ENCODE measurements at places on chromosomes 1 and 21. TPM values are rescaled to one million over a fixed set of nuclear protein-coding genes. Genes with fewer than 3 reads are reported as not detected.

Gene ACBD6
- total RNA-seq, result 50.7 TPM

Gene U2AF1
- 22.7 TPM for total RNA-seq

Gene FCRLA
- 0.67 TPM for total RNA-seq

Gene NTNG1
- total RNA-seq, result 1.2 TPM

Gene OR2G6
- total RNA-seq, result not detected

Gene LCK
- total RNA-seq, result not detected

Gene S100A16
- total RNA-seq, result 817 TPM

Gene MSTO1
- total RNA-seq, result 21.5 TPM
